ENCODE measurements at places on chromosomes 13 and 19. TPM values are rescaled to one million over a fixed set of nuclear protein-coding genes. Genes with fewer than 3 reads are reported as not detected.

The LPAR2 gene
- total RNA-seq = 4.7 TPM

The LIM2 gene
- total RNA-seq = not detected

The ZNF99 gene
- not detected for total RNA-seq

The THSD8 gene
- total RNA-seq = 10.7 TPM

The TMEM38A gene
- 1.2 TPM for total RNA-seq
